ENCODE measurements at places on chromosomes 5 and 9. TPM values are rescaled to one million over a fixed set of nuclear protein-coding genes. Genes with fewer than 3 reads are reported as not detected.

DNA sequence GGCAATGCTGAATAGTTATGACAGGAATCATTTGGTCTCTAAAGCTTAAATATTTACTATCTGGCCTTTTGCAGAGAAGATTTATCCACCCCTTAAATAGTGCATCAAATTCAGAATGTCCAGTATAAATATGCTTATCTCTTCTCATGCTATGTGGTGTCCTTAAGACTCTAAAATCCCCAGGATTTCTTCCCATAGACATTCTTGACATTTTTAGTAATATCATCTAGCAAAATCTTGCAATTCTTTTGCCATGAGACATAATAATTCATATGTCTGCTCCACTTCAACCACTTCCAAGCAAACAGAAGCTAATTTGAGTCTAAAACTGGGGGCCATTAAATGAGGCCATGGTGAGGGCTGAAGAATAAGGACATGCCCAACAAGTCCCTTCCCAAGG, 1923.4 kb upstream of the CDH9 start:
- no peak overlapping the region for H3K4me3 ChIP-seq
- H3K27ac ChIP-seq = no peak overlapping the region
- no peak for DNase-seq
- no peaks in the 10 kb centered on the region for H3K27me3 ChIP-seq
- H3K36me3 ChIP-seq = no peaks in the 10 kb centered on the region

GRCh38 chr5:124457901-124458300, 288.5 kb downstream of the ZNF608 start:
- no peaks in the 10 kb centered on the region for H3K27me3 ChIP-seq
- no peak overlapping the region for H3K4me3 ChIP-seq
- no peaks in the 10 kb centered on the region for H3K36me3 ChIP-seq
- H3K4me1 ChIP-seq = peaks cover 23% of the 10 kb centered on the region
- H3K27ac ChIP-seq = no peak overlapping the region
- no peak for DNase-seq

GRCh38 chr5:32754284-32754683, 43.2 kb downstream of the NPR3 start:
- DNase-seq = no peak
- H3K27me3 ChIP-seq = no peaks in the 10 kb centered on the region

DNA sequence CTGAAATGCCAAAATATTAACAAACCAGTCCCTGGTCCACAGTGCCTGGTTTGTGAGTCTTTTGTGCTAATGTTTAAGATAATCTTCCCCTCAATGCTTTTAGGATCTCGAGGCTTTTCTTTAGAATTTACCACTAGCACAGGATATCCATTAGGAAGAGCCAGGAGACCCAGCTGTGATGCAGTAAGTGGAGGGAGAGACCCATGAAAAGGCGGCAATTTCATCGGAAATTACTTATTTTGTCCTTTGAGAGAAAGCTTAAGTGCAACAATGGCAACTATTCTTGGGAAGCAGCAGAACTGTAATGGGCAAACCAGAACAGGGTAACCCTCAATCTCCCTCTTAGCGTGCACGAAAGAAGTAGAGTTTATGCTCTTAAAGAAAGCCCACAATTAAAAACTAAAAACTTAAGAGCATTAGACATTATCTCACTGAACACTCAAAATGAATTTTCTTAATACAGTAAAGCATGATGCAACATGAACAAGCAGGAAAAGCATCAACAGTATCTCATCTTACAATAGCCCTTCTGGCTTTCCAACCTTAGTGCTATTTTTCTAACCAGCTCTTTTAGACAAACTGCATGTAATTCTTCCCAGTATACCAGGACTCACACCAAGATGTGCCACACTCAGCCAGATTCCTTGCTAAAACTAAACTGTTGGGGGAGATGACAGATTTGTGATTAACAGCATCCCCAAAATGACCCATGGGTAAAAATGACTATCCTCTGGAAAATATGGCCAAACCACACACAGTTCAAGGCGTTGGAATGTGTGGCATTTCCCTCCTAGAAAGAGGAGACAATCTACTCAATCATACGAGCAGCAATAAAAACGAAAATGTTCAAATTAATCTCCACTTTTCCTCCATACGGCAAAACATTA, 36.4 kb downstream of the PWWP2A start:
- no peak overlapping the region for H3K27ac ChIP-seq
- H3K4me3 ChIP-seq = no peak overlapping the region
- DNase-seq = no peak
- no peaks in the 10 kb centered on the region for H3K4me1 ChIP-seq

- no peak for DNase-seq
- H3K4me3 ChIP-seq = no peak overlapping the region
- no peaks in the 10 kb centered on the region for H3K36me3 ChIP-seq
- no peaks in the 10 kb centered on the region for H3K4me1 ChIP-seq
- H3K27me3 ChIP-seq = no peaks in the 10 kb centered on the region
- no peak overlapping the region for H3K27ac ChIP-seq
Measured at GRCh38 chr5:80369521-80369920, 38.3 kb upstream of the ZFYVE16 start.

GRCh38 chr9:87587864-87588263, 90.2 kb downstream of the DAPK1 start:
- H3K4me1 ChIP-seq = no peaks in the 10 kb centered on the region
- no peaks in the 10 kb centered on the region for H3K27me3 ChIP-seq
- no peaks in the 10 kb centered on the region for H3K36me3 ChIP-seq
- H3K27ac ChIP-seq = no peak overlapping the region
- H3K4me3 ChIP-seq = no peak overlapping the region
- no peak for DNase-seq

DNA sequence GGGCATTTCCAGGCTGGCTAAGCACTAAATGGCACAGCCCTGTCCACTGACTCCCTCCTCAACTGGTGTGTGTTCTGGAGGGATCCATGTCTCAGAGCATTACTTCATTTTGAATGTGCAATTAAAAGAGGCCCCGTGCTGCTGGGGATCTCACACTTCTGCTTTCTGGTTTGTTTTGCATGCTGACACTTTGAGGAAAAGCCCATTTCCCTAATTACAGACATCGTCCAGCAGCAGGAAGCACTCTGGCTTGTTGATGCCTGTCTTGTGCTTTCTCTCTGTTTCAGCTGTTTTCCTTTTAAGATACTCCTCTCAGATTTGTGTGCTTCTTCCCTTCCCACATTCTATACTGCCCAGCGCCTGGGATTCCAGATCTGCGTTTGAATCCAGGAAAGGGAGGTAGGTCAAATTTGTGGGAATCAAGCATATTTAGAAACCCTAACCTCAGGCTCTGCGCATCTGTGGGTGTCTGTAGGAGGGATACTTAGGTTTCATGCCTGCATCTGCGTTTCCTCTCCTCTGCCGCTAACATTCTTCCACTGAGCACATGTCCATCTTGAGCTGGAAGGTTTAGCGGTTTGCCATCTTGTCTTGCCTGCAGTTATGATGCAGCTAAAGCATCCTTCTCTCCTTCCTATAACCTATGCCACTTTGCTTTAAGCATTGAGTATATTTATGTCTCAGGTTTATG, 25.7 kb downstream of the SYK start:
- peaks cover 2% of the 10 kb centered on the region for H3K36me3 ChIP-seq
- H3K27ac ChIP-seq = peak overlapping the region; percentile 91
- H3K27me3 ChIP-seq = no peaks in the 10 kb centered on the region

DNA sequence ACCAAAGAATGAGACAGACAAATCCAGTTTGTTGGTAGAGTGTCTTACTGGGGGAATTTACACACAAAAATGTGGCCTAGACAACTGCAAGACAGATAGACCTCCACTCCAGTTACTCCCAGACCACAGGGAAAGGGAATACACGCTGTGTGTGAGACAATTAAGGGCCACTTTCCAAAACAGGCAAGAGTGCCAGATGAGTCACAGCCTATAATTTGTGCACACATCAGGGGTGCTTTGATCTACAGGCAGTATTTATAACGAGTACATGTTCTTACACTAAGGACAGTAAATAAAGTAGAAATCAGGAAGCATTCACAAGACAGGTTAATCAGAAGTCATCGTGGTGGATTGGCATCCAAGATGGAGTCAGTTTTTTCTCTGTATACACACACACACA, 114.8 kb downstream of the ZNF622 start:
- H3K27ac ChIP-seq = no peak overlapping the region
- no peaks in the 10 kb centered on the region for H3K27me3 ChIP-seq
- H3K36me3 ChIP-seq = no peaks in the 10 kb centered on the region
- DNase-seq = no peak

GRCh38 chr5:62794456-62794855, 215.8 kb downstream of the LRRC70 start:
- H3K4me1 ChIP-seq = no peaks in the 10 kb centered on the region
- no peak overlapping the region for H3K27ac ChIP-seq
- no peaks in the 10 kb centered on the region for H3K36me3 ChIP-seq
- H3K27me3 ChIP-seq = no peaks in the 10 kb centered on the region
- no peak for DNase-seq
- H3K4me3 ChIP-seq = no peak overlapping the region

DNA sequence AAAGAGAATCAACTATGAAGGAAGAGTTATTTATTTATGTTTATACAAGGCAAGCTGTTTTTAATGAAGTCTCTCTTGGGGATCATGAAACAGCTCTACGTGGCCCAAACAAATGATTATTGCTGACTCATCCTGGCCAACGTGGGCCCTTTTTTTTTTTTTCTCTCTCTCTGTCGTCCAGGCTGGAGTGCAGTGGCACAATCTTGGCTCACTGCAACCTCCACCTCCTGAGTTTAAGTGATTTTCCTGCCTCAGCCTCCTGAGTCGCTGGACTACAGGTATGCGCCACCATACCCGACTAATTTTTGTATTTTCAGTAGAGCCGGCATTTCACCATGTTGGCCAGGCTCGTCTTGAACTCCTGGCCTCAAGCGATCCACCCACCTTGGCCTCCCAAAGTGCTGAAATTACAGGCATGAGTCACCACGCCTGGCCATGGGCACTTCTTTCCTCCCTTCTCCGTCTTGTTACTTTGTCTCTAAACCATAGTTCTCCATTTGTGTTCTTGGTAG, 98.3 kb downstream of the BASP1 start:
- H3K4me3 ChIP-seq = no peak overlapping the region
- DNase-seq = no peak
- no peaks in the 10 kb centered on the region for H3K36me3 ChIP-seq

DNA sequence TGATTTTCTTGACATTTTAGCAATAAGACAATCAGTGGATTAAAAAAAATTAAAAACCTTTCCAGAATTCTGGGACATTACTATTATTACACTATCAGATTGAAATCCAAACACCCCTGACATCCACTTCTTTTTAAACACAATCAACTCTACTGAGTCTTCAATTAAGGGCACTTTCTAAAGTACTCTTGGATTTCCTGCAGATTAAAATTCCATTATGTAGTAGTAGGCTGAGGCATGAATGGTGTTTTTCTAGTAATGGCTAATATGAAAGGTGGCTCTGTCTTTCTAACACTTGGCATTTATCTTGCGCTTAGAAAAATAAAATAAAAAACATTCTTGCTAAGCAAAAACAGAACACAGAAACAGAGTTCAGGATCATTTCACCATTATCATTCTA, 107.8 kb downstream of the OXCT1 start:
- no peak overlapping the region for H3K4me3 ChIP-seq
- no peak overlapping the region for H3K27ac ChIP-seq
- H3K36me3 ChIP-seq = peaks cover 19% of the 10 kb centered on the region
- DNase-seq = no peak
- no peaks in the 10 kb centered on the region for H3K4me1 ChIP-seq

DNA sequence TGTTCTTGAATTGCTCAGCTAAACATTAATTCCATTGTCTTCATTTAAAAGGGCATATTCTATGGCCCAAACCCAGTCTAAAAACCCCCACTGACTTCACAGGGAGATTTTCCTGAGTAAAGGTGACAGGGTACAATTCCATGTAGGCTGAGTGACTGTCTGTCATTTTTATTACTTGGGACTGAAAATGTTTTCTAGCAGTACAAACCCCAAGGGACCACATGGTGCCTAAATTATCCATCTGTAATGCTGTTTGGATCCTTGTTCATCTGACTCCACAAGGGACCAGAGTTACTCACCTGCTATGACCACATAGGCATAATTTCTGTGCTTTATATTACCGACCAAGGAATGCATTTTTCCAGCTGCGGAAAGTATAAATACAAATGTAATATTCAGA, 349.1 kb downstream of the ZNF608 start:
- H3K36me3 ChIP-seq = no peaks in the 10 kb centered on the region
- no peak for DNase-seq
- no peak overlapping the region for H3K4me3 ChIP-seq
- H3K27ac ChIP-seq = no peak overlapping the region

DNA sequence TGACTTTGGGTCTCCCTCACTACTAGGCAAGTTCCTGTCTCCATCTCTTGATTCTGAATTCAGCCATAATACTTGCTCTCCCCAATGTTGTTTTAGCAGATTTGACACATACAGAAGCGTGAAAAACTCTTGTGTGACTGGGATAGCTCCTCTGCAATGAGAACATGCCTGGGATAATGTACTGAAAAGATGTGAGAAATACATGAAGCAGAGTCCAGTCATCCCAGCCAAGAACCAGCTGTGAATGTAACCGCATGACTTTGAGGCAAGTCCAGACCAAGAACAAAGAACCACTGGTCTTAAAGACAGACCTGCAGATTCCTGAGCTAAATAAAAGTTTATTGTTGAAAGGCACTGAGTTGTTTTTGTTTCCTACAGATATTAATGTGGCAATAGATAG, 135.0 kb downstream of the NMUR2 start:
- H3K4me3 ChIP-seq = no peak overlapping the region
- no peaks in the 10 kb centered on the region for H3K27me3 ChIP-seq
- no peaks in the 10 kb centered on the region for H3K36me3 ChIP-seq
- DNase-seq = no peak

DNA sequence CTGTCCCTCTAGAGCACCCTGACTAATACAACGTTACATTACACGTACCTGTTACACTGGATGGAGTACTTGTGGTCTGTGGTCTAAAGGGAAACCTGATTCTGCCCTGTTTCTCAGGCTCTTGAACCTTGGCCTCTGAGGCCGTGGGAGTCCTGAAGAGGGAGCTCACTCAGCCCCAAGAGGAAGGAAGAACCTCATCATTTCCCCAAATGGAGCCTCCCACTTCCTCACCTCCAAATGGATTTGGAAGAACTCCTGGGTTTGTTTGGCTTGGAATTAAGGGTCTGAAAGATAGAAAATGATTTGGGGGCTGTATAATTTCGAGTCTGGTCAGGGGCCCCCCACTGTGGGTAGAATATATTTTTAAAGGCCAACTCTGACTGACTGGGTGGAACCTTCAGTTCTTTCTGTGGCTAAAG, 200.2 kb downstream of the SEMA6A start:
- H3K36me3 ChIP-seq = no peaks in the 10 kb centered on the region
- H3K27ac ChIP-seq = no peak overlapping the region
- H3K4me3 ChIP-seq = no peak overlapping the region
- no peaks in the 10 kb centered on the region for H3K27me3 ChIP-seq
- no peak for DNase-seq
- H3K4me1 ChIP-seq = no peaks in the 10 kb centered on the region

HAVCR2 gene
- total RNA-seq = 2.6 TPM

RETREG1 gene
- 12.9 TPM for total RNA-seq

GLRA1 gene
- not detected for total RNA-seq

PLPP7 gene
- 2.9 TPM for total RNA-seq

SLC6A19 gene
- not detected for total RNA-seq

Data from B cell (primary cell).